ENCODE measurements at places on chromosomes 4 and X.
A peak's percentile ranks its signal among the peaks of the same experiment; 100 is the strongest.

GRCh38 chr4:87559090-87559837 is 30.1 kb upstream of the SPARCL1 start:
- peak; percentile 2 for DNase-seq

GRCh38 chr4:38387348-38387747 is 276.7 kb upstream of the KLF3 start:
- DNase-seq, result no peak

DNA sequence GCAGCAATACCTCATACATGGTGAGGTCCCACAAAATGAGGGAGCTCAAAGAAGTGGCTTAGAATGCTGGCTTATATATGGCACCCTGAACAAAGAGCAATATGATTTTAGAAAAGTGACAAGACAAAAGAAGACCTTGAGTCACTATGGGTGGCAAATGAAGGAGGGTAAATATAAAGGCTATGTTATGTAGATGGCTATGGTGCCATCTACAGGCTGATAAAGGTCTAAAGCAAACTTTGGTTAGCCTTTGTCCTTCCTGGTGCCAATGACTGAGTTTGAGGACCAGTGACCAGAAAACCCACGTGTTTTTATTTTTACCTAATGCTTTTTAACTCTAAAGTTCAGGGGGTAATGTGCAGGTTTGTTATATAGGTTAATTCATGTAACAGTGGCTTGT is 151.8 kb downstream of the CCNG2 start:
- no peak for DNase-seq

DNA sequence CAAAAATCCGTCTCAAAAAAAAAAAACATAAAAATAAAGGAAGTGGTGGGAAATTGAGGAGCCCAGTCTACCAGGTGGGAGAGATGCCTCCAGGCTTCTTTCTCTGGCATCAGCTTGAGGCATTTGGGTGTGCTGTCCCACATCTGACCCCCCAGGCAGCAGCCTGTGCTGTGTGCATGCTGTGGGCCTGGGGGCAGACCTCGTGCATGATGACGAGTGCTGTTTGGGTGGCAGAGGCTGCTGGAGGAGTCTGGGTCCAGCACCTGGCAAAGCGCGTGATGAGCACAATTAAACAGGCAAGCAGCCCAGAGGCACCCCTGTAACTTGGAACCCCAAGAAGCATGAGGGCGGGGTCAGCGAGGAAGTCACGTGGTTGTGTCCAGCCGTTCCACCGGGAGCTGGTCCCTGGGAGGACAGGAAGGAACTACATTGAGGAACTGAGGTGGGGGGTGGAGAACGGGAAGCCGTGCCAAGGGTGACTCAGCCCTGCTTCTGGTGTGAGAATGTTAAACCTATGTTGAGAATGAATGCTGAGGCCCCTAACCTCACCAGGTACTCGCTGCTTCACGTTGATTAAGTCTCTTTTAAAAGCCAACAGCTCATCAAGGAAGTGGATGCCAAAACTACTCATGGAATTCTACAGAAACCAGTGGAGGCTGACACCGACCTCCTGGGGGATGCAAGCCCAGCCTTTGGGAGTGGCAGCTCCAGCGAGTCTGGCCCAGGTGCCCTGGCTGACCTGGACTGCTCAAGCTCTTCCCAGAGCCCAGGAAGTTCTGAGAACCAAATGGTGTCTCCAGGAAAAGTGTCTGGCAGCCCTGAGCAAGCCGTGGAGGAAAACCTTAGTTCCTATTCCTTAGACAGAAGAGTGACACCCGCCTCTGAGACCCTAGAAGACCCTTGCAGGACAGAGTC is 6.1 kb downstream of the TACC3 start:
- no peak for DNase-seq

- DNase-seq, result no peak
These were observed 89.7 kb upstream of the PCDH7 start for GRCh38 chr4:30630431-30630830.

GRCh38 chr4:122329876-122330565 is 48.8 kb upstream of the ADAD1 start:
- no peak for DNase-seq

GRCh38 chr4:136864604-136865185 is 667.6 kb downstream of the PCDH18 start:
- DNase-seq, result no peak

DNA sequence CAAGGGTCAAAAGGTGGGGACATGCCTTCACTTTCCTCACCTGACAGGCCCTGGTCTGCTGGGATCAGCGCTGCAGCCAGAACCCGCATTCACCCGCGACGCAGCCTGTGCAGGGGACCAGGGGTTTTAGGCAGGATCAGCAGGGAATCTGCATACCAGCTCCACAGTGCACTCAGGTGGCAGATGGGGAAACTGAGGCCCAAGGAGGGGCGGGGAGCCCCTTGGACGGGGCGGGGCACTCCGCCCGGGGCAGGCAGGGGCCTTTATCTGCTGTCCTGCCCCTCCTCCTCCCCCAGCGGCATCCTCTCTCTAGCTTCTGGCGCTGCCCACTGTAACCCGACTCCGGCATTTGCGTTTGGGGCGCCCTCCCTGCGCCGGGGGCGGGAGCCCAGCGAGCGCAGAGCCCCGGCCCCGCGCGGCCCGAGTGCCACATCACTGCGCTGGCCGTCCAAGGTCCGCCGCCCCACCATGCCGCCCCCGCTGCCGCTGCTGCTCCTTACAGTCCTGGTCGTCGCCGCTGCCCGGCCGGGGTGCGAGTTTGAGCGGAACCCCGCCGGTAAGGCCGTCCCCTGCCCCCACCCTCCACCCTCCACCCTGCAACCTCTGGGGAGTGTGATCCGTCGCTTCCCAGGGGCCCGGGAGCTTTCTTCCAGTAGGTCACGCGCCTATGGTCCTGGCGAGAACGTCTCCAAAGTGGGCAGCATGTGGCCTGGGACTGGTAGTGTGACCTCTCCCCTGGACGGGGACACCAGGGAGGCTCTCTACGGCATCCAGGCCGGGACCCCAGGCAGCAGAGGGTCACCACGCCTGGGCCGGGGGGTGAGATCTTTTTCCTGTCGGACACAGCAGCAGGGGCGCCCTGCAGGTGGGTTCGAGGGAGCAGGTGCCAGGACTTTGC is at the start of gene CPZ:
Gene CPZ, plus strand, starts transcription at position 400 of the 898 bp plus-strand sequence. Its CDS starts 69 bp downstream, at position 469.
- DNase-seq, result no peak

GRCh38 chr4:185036019-185036418 is 17.7 kb downstream of the HELT start:
- DNase-seq, result no peak

- DNase-seq, result no peak
These were observed 590 bp downstream of the GABRA2 start for GRCh38 chr4:46389301-46389775.

DNA sequence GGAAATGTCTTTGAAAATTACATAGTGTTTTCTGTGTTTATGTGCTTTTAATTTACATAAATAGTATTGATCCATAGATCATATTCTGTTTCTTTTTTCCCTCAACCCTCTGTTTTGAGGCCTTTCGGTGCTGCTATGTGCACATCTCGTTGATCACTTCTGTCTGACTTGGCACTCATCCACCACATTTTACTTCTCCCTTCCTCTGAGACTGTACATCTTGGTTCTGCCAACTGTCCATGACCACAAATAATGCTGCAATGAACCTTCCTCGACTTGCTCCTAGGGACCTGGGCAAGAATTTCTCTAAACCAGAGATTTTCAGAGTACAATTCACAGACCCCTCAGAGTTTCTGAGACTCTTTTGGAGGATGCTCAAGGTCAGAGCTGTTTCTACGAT is 74.4 kb downstream of the RTL5 start:
- no peak for DNase-seq

DNA sequence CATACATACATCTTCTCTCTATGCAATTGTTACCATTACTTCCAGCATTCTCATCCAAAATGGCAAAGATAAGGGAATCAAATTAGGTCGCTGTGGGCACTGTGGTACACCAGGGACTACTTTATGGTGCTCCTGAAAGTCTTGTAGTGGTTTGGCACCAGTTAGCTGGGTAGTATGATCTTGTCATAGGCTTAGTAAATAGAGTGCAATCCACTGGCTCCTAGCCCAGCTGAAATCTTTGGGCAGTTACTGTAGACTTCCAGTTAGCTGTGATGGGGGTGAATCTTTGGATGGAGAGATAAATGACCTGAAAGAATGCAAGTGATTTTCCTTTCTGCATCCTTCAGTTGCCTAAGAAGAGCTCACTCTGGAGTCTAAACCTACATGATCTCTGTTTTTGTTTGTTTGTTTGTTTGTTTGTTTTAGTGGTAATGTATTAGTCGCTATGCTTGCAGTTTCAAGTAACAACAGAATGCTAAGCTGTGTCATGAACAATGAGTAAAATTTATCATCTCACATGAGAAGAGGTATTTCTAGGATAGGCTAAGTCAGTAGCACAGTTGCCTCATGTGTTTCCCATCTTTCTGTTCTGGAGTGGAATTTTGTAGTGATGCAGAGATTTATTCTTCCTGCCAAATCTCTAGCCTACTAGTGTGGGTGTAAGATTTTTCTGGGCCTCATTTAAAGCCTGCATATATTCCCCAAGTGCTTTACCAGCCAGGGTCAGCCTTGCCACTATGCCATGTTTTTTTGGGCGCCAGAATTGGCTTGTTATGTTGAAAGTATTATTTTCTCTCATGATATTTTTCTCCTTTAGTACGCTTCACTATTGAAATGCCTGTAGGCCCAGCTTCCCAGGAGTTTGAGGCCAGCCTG is 24.2 kb downstream of the HERC3 start:
- DNase-seq, result no peak

- no peak for DNase-seq
These were observed 11.3 kb upstream of the COX18 start for GRCh38 chr4:73080789-73081188.

GRCh38 chr4:87589531-87589930 is 18.8 kb upstream of the DSPP start:
- no peak for DNase-seq

DNA sequence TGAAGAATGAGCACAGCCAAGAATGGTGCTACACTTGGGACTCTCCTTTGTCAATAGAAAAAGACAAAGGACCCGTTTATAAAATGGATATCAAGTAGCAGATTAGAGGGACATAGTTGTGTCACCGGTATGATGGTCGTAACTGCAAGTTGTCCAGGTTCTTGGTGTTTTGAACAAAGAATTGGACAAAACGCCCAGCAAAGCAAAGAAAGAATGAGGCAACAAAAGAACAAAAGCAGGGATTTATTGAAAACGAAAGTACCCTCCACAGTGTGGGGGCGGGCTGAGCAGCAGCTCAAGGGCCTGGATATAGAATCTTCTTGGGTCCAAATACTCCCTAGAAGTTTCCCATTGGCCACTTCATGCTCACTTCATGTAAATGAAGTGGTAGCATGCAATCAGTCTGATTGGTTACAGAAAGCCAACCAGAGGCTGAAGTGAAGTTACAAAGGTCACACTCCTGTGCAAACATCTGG is 54.7 kb downstream of the SHROOM3 start:
- no peak for DNase-seq

DNA sequence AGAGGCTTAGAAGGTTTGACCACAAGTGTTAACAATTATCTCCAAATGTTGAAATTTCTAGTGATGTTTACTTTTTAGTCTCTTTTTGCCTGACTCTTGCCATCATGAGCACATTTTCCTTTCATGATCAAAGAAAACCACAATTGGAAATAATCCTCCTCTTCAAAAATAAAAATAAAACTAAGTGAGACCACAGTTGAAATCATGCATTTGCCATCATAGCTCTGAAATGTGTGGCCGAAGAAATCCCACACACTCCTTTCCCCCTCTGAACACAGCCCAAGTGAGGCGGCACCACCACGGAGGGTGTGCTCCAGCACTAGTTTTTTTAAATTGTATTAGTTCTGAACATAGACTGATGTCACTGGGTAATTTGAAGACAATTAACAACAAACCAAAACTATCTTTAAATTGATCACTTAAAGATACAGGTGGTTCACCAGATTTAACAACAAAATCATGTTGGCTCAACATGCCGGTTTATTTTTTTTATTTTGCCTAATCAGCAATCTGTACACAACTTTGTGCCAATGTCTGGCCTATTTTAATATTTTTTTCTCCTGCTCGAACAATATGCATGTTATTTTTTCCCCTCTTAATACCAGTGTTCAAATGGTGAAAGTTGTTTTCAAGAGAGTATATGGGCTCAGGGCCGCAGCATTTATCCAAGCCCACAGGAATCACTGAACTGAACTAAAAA is 17.6 kb downstream of the APBB2 start:
- no peak for DNase-seq

DNA sequence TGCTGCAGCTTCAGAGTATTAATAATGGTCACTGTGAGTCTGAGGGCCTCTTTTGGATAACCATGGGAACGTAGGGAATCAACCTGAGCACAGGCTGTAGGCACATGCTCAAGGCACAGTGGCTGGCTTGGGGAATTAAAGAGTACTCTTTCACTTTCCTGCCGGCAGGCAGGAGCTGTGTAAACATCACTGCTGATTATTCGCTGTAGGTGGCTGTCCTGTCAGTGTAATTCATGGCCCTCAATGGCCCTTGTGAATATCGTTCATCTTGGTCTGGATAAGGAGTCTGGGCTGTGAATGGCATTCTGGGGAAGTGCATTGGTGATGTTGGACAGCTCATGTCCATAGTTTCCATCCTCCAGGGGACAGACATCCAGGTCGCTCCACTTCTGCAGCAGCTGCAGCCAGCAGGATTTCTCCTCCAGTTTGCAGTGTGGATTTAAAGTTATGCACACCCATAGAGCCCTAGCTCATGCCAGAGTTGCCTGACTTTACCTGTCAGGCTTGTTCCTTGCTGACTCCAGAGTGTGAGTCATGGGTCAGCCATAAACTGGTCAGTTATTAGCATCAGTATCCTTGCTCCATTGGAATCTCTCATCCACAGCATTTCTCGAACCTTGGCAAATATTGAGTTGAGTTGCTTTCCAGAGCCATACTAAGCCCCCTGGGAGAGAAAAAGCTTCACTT is 43.0 kb downstream of the C4orf33 start:
- DNase-seq, result no peak

DNA sequence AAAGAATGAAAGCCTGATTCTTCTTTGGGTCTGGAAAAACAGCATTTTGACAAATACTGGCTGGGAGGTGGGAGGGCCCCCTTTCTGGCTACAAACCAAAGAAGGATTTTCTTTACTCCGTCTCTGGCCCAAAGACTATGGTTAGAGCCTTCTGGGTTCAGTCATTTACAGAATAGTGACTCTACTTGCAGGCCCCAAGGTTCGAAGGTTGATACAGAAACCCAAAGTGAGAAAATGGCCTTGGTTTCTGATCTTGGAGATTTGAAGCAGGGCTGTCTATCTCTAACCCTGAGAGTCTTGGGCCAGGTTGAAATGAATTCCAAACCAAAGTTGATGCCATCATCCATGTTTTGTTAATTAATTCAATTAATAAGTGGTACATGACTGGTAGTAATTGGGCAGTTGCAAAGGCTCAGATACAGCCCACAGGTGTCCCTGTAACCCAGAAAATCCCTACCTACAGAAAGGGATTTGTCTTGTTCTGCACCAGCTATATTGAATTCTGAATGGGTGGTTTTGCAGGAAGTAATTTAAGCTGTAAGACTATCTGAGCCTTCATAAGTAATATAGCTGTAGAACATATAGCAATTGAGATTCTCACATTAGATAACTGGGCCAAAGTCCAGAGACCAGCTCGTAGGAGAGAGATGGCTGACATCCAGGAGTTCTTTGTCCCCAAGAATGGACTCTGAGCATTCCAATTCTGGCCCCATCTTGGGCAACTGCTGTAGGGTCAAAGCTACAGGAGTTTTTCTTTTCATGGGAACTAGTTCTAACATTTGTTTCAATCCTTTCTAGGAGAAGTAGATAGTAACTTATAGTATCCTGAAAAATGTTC is 34.5 kb downstream of the CHRNA9 start:
- no peak for DNase-seq

- no peak for DNase-seq
These were observed 105.7 kb upstream of the PDLIM3 start for GRCh38 chr4:185640811-185641675.

- no peak for DNase-seq
These were observed 36.4 kb upstream of the RBM41 start for GRCh38 chrX:107154787-107155620.

- no peak for DNase-seq
These were observed 78.7 kb upstream of the DCLK2 start for GRCh38 chr4:149999485-150000074.

All from effector memory CD4-positive, alpha-beta T cell (primary cell).